Renal cortical epithelial cell (primary cell): ENCODE measurements at places on chromosomes 1 and 21. TPM values are rescaled to one million over a fixed set of nuclear protein-coding genes. Genes with fewer than 3 reads are reported as not detected.

GRCh38 chr1:6127587-6128163 is 52.4 kb downstream of the CHD5 start:
- DNase-seq: peak; percentile 26

DNA sequence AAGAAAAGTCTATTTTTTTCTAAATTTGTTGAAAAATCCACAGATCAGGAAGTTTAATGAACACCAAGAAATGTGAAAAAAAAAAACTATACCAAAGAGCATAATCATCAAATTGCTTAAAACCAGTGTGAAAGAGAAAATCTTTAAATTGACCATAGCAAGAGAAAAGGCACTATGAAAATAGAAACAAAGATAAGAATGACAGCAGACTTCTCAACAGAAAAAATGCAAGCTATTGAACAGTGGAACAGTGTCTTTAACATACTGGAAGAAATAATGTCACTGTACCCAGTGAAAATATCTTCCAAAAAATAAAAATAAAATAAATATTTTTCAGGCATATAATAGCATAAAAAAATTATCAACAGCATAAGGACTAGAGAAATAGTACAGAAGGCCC is 243.0 kb upstream of the GJB5 start:
- DNase-seq: no peak

GRCh38 chr21:46334351-46335140 is 10.6 kb downstream of the PCNT start:
- no peak for DNase-seq

- no peak for DNase-seq
Measured at GRCh38 chr21:24280596-24280995, 1326.7 kb downstream of the MRPL39 start.

GRCh38 chr1:82160903-82161302 is 360.2 kb downstream of the ADGRL2 start:
- no peak for DNase-seq

The PDZK1 gene
- total RNA-seq: 34.4 and 229 TPM in 2 replicates
